ENCODE measurements at places on chromosomes 1 and 21. TPM values are rescaled to one million over a fixed set of nuclear protein-coding genes. Genes with fewer than 3 reads are reported as not detected.

The ARV1 gene
- total RNA-seq = 43.3 TPM

The CASP9 gene
- 14.9 TPM for total RNA-seq

The SEC16B gene
- total RNA-seq = 4.2 TPM

The RNU1-2 gene
- 15,210 TPM for total RNA-seq

The SPRR2E gene
- not detected for total RNA-seq

The DCST1 gene
- not detected for total RNA-seq

The NT5C1A gene
- total RNA-seq = not detected

The MTARC1 gene
- total RNA-seq = 10.0 TPM

The FABP3 gene
- total RNA-seq = 15.3 TPM

The KRTAP19-3 gene
- not detected for total RNA-seq

The LINGO4 gene
- 0.57 TPM for total RNA-seq

The RORC gene
- 0.25 TPM for total RNA-seq

The FAM72D gene
- total RNA-seq = 4.0 TPM

The CDCA8 gene
- total RNA-seq = 2.9 TPM

The PLEKHN1 gene
- 1.1 TPM for total RNA-seq

The OR2T4 gene
- 0.41 TPM for total RNA-seq

The WNT3A gene
- 0.41 TPM for total RNA-seq

Measured in motor neuron (in vitro differentiated cells).